ENCODE measurements at places on chromosomes 3 and 15.

GRCh38 chr3:55515550-55516246 is 28.6 kb upstream of the WNT5A start:
- no peak for DNase-seq

- peak; percentile 75 for DNase-seq
These were observed 41.0 kb downstream of the AQP9 start for GRCh38 chr15:58179206-58179605.

DNA sequence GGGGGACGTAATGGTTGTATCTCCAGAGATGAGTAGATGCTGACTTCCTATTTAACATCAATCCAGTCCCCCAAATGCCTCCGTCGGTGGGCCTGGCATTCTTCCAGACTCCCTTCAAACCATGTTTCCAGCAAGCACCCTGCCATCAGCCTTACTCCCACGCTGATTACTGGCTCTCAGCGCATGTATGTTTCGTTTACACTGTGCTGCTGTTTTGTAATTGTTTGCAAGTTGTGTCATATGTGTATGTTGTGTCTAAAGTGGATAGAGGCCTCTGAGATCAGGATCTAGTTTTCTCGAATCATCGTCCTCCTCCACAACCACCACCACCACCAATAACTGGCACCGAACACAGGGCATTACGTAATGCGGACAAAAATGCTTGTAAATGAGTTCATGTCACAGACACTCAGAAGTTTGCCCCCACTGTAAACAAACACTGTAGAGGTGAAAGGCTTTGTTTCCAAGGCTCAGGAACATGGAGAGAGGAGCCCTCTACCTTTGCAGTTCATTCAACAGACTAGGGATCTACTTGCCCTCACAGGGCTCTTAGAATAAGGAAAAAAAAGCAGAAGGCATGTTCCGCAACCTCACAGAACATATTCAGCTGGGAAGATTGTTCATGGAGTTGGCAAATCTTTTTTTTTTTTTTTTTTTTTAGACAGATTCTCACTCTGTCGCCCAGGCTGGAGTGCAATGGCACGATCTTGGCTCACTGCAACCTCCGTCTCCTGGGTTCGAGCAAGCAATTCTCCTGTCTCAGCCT is 46.1 kb upstream of the SEMA4B start:
- DNase-seq: no peak

GRCh38 chr15:79381593-79381992 is 50.5 kb upstream of the MINAR1 start:
- DNase-seq: no peak

DNA sequence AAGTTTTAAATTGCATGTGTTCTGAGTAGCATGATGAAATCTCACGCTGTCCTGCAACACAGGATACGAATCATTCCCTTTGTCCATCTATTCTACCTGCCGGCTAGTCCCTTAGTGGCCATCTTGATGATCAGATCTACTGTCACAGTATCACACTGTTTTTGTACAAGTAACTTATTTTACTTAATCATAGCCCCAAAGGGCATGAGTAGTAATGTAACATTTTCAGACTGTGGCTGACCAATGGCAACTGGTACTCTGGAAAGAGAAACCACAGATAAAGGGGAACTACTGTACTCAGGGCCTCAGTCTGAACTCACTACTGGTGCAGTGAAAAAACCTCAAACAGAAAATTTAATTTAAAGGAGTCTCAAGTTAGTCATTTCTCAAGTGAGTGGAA is 127.3 kb upstream of the MRPL3 start:
- no peak for DNase-seq

DNA sequence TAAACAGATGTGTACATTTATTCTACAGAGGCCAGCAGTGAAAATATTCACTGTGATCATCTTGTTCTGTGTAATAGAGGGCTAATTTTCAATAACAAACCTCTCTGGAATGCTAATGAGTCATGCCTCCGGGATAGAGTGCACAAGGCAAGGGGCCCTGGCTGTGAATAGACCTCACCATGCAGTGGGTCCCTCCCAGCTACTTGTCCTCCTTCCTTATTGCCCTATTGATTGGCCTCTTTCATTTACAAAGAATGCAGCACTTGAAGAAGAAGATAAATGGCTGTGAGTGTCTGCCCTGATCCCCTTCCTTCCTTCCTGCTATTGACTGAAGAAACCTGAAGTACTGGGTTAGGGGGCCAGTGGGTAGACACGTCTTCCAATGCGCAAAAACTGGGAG is 436.3 kb downstream of the WDR72 start:
- no peak for DNase-seq

GRCh38 chr15:92101708-92102394 is 248.3 kb downstream of the SLCO3A1 start:
- DNase-seq: no peak

DNA sequence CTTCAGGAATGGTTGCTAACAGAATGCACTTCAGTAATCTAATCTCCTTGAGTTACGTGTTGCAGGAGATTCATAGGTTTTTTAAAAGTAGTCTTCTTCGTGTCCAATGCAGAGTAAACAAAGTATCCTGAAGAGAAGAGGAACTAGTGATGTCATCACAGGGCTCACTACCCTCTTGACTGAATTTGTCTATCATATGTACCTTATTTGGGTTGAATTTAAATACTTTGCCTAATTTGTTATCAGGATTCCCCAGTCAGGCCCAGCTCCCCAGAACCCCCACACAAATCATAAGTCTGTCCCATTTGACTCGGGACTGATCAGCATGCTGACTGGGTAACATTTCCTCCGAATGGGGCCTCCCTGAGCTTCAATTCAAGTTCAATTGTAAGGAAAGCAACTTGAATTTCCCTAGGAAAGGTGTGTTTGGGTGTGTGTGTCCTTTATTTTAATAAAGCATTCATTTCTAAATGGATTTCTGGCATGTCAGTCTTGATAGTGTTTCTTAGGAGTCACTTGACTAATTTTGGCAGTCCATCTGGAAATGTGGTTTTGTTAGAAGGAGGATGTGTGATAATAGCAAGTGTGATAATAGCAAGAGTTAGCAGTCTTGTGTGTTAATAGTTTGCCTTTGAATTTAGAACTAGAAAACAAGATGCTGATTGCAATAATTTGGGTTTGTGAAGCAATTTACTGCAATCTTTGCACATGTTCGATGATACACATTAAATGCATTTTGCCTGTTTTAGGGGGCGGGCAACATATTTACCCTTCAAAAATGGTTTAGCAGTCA is 21.9 kb downstream of the OXNAD1 start:
- peak; percentile 32 for DNase-seq

- no peak for DNase-seq
These were observed 407.3 kb downstream of the TBL1XR1 start for GRCh38 chr3:176789947-176790346.

- no peak for DNase-seq
These were observed 50.4 kb upstream of the LARS2 start for GRCh38 chr3:45337839-45338470.

DNA sequence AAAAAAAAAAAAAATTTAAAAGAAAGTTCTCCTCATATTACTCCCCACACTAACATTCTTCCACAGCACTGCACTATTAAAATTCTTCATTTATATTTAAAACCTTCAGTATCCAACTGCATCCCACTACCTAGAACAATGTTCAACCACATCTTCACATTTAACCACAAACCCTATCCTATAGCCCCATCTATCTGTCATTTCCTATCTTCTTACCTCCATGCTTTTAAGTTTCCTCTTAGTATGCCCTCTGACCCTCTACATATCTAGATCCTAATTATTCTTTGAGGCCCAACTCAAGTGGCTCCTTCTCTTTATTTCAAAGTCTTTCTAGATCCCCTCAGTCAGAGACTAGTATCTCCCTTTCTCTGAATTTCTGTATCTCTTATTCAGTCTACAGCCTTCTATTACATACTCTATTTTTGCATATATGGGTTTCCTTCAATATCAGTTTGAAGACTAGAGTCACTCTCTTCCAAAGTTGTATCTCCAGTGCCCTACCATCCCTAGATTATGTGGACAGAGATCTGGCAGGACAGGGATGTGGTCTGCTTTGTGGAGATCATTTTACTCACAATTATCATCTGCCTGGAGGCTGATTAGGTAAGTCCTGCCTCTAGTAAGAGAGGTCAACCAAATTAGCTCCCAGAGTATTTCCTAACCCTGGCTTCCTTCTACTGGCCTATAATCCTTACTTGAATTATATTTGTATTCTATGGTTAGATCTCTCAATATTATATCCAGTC is 1.4 kb downstream of the CIAO2A start:
- DNase-seq: peak; percentile 28

GRCh38 chr3:144364737-144365136 is 393.1 kb downstream of the DIPK2A start:
- DNase-seq: no peak

DNA sequence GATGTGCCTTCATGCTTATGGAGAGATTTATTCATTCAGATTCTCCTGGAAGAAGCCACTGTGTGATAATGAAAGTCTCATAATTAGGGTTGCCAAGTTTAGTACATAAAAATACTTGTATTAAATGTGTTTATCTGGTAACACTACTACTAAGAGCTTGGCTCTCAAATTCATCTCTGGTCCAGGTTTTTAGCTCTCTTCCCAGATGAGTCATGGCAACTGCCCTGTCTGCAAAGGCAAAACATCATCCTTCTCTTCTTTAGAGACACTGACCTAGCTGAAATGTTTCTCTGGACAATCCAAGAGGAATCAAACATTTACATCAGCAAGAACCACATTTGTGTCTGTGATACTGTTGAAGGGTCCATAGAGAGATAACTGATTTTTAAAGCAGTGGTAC is 269.6 kb downstream of the ROBO2 start:
- DNase-seq: no peak

DNA sequence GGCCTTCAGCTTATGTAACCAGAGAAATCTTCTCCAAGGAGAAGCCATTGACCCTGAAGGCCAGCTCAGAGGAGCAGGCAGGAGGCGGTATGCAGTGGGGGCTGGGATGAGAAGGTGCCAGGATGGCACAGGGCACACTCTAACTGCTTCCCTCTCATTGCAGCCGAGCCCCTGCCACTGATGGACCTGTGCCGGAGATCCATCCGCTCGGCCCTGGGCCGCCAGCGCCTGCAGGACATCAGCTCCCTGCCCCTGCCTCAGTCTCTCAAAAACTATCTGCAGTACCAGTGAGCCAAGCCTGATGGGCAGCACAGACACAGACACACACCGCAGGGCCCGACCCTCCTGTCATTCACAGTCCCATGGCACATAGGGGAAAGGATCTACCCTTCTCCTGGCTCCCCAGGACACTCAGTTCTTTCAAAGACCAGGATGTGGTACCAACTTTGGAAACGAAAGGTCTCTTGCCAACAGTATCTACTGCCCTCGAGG is 84.6 kb upstream of the PXYLP1 start:
- no peak for DNase-seq

DNA sequence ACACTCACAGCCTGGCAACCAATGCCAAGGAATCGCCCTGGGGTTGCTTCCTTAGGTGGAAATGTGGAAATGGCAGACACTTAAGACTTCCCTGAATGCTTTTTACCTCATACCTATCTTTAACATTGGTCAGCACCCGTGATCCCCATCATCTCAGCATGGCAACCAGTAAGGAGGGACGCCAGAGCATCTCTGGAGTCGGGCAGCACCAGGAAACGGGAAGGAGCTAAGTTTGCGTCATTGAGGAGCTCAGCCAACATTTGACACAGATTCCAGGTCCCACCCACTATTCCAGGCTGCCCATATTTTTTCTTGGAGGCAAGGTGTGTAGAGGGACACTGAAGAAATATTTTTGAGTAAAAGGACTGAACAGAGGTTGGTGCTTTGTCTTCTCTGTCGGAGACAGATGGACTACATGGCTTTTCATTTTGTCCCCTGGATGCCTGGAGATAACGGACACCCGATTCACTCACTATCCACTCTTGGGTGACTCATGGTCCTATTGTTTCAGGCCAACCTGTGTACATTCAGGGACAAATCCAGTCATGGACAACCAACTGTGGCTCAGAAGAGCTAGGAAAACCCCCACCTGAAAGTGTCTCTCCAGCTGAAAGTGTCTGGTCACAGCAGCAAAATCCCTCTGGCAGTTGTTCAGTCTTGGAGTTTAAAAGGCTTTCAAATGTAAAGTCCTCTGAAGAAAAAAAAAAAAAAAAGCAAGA is 70.4 kb upstream of the OXTR start:
- DNase-seq: no peak

- no peak for DNase-seq
These were observed 6.2 kb downstream of the TSC22D2 start for GRCh38 chr3:150414258-150414657.

GRCh38 chr3:113287803-113288648 is 76.7 kb downstream of the BOC start:
- DNase-seq: peak; percentile 52

- DNase-seq: no peak
These were observed 29.4 kb upstream of the ALDH1L1 start for GRCh38 chr3:126209741-126210140.

DNA sequence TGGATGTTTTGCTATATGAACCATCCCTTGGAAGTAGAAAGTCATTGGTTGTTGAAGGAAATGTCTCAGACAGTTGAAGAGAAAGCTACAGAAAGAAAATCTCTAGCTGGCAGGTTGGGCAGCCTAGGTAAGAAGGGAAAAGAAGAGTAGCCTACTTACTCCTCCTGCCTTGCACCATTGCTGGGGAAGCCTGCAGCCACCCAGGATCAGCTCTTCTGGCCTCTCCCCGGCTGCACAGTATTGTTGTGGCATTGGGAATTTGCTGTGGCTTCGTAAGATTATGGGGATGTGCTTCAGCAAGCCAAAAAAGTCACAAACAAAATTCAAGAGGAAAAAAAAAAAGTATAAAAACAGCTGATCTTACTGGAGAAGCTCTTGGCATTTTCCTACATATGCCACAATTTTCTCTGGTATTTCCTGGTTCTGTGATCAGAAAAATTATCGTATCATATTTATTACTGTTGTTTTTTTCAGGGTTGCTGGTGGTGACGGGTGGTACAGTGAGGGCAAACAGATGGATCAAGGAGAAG is 154.2 kb downstream of the TIGIT start:
- DNase-seq: no peak

DNA sequence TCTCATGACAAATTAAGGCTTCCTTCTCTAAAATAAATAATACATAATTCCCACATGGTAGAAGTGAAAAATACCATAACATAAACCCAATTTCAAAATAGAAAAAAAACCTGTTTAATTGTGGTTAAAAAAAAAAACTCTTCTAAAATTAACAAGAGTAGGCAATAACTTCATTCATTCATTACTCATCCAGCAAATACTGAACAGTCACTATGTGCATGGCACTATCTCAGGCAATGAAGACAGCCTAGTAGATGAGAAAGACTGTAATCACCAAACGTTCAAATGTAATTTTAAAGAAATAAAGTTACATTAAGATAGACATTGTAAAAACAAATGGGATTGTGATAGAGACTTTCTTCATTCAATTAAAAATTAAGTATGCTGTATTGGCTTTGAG is 43.4 kb downstream of the TFDP2 start:
- no peak for DNase-seq

GRCh38 chr3:55725681-55726500 is 238.8 kb upstream of the WNT5A start:
- no peak for DNase-seq

DNA sequence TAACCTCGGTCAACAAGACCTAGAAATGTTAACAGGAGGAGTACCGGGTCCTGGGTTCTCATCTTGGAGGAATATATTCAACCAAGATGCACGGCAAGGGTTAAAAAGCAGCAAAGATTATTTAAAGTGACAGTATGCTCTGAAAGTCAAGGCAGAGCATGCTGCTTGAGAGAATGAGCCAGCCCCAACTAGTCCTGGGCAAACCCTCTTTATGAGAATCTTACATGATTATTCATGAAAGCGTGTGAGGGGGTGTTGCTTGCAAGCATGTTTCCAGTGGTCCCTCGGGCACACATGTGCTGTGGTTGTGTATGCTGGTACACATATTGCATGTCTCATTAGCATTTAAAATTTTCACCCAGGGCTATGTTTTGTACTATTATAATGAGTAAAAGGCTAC is 1445.6 kb downstream of the SI start:
- DNase-seq: no peak

- no peak for DNase-seq
These were observed 419.9 kb downstream of the NR2F2 start for GRCh38 chr15:96750361-96750760.
